WTC11 (cell line): ENCODE measurements at places on chromosomes 16 and 17. TPM values are rescaled to one million over a fixed set of nuclear protein-coding genes. Genes with fewer than 3 reads are reported as not detected.
A peak's percentile ranks its signal among the peaks of the same experiment; 100 is the strongest.

GRCh38 chr16:89982318-89982717 lies 33.8 kb downstream of the DEF8 start:
- no peak overlapping the region for H3K4me3 ChIP-seq
- no peaks in the 10 kb centered on the region for H3K4me1 ChIP-seq
- no peak for DNase-seq
- H3K36me3 ChIP-seq, result peaks cover 60% of the 10 kb centered on the region

EFNB3 gene
- 14.3 to 14.7 TPM (median 14.5 TPM) in 3 replicates for total RNA-seq

GRCh38 chr16:81673432-81673831 lies 105.7 kb upstream of the PLCG2 start:
- no peaks in the 10 kb centered on the region for H3K27me3 ChIP-seq
- no peak overlapping the region for H3K27ac ChIP-seq
- H3K36me3 ChIP-seq, result peaks cover 34% of the 10 kb centered on the region
- no peak overlapping the region for H3K4me3 ChIP-seq
- peaks cover 5% of the 10 kb centered on the region for H3K4me1 ChIP-seq
- DNase-seq, result no peak

DNA sequence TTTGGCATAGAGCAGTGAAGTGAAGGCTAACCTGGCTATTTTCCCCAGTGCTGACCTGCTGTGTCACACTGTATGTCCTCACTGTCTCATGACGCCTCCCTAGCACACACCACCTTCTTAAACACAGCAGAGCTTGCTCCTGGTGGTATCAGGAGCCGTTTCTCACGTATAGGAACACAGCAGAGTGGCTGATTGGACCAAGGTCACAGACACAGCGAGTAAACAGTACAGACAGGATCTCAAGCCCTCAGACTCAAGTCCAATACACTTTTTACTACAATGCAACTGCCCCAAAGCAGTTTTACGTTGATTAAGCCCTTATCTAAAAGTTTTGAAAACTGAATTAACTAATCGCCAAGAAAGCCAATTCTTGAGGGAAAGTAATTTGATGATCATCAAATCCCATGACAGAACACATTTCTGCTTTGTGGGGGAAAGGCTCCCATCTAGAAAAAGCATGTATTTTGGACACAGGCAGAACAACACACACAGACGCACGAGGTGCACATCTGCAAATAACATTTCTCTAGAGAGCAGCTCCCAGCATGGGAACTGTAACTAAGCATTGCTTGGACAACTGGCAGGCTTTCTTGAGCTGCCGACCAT lies 15.2 kb downstream of the ARHGAP17 start:
- no peak overlapping the region for H3K4me3 ChIP-seq
- H3K27ac ChIP-seq, result peak overlapping the region; percentile 36; the same call in 1 of the 2 replicates
- H3K36me3 ChIP-seq, result 0 out of 2 replicates have a peak, but pooled peaks cover 3% of the 10 kb centered on the region
- H3K27me3 ChIP-seq, result no peaks in the 10 kb centered on the region

- H3K27ac ChIP-seq, result no peak overlapping the region
- peaks cover 6% of the 10 kb centered on the region; the same call in 1 of the 2 replicates for H3K4me1 ChIP-seq
- DNase-seq, result no peak
- no peaks in the 10 kb centered on the region for H3K27me3 ChIP-seq
Observed at GRCh38 chr16:72471317-72471924, 299.5 kb upstream of the PMFBP1 start.

AARSD1 gene
- total RNA-seq, result 44.3 to 61.5 TPM (median 49.2 TPM) in 3 replicates
